ENCODE measurements at places on chromosomes 2 and 18. TPM values are rescaled to one million over a fixed set of nuclear protein-coding genes. Genes with fewer than 3 reads are reported as not detected.

DNA sequence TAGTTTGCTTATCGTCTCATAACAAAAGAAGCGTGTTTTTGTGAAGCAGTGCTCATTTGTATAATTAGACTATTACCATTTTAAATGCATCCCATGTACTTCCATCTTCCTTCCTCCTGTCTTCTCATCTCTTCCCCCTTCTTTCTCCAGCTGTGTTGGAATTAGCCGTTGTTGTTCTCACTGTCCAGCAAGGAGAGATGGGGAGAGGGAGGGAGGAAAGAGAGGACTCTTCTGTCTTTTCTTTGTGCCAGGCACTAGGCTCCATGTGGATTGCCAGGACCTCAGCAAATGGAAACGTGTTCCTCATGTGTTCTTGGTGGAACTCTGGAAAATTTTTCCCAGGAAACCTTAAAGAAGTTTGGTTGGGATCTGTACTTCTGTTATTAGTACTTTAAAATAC is 131.7 kb downstream of the PHLPP1 start:
- DNase-seq = no peak
- H3K4me1 ChIP-seq = no peaks in the 10 kb centered on the region
- H3K27me3 ChIP-seq = no peaks in the 10 kb centered on the region
- no peak overlapping the region for H3K27ac ChIP-seq
- no peaks in the 10 kb centered on the region for H3K36me3 ChIP-seq

GRCh38 chr2:2620604-2621003 is 289.5 kb upstream of the MYT1L start:
- H3K36me3 ChIP-seq = no peaks in the 10 kb centered on the region
- DNase-seq = no peak
- no peaks in the 10 kb centered on the region for H3K27me3 ChIP-seq
- no peak overlapping the region for H3K27ac ChIP-seq
- H3K4me3 ChIP-seq = no peak overlapping the region
- H3K4me1 ChIP-seq = no peaks in the 10 kb centered on the region

- H3K36me3 ChIP-seq = no peaks in the 10 kb centered on the region
- no peak overlapping the region for H3K27ac ChIP-seq
- no peak for DNase-seq
Measured at GRCh38 chr2:227411990-227412350, 24.2 kb upstream of the SCYGR1 start.

DNA sequence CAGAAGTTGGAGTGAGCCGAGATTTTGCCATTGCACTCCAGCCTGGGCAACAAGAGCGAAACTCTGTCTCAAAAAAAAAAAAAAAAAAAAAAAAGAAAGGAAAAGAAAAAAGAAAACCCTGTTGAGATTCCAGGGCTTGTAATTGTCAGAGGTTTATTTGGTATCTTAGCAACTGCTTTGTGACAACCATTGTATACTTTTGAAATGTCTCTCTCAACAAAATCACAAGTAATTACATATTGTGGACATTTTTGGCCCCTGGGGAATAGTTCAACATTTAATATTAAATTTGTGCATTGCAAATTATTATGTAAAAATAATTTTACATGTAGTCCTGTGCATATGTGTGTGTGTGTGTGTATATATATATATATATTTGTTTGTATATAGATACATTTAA is 270.8 kb downstream of the GALNT13 start:
- no peak overlapping the region for H3K27ac ChIP-seq
- H3K36me3 ChIP-seq = no peaks in the 10 kb centered on the region
- no peaks in the 10 kb centered on the region for H3K4me1 ChIP-seq
- no peak for DNase-seq

DNA sequence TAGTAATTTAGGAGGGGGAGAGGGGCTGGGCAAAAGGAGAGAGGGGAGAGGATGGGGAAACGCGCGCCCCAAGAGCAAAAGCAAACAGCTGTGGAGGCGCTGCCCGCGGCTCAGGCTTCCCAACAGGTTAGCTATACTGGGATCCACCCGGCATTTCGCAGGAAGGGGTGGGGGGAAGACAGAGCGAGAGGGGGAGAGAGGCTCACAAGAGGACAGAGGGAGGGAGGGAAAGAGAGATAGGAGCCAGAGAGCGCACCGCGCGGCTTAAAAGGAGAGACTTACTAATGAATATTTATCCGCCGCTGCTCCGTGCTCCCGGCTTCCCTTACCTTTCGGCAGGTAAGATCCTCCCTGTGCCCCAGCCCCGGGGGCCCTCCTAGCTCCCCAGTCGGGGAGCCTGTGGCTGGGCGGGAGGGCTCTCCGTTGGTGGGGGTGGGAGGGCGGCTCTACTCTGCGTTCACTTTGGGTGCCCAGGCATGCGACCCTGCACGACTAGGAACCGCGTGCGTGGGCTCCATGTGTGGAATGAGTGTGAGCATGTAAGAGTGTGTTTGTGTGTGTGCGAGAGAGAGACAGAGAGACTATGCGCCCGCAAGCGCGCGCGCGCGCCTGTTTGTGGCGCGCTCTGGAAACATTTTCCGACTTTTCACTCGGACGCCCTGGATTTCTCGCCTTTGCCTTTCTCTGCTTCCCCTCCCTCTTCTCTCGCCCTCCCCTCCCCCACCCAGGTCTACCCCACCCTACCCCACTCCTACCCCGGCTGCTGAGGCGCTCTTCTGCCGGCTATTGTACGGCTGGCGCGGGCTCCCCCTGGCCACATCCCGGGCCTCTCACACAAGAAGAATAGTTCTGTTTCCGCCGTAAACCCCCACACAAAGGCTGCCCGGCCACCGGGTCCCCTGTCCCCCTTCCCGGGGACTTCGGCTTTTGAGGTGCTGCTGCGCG is 7.2 kb upstream of the SIX3 start:
- DNase-seq = no peak
- H3K27ac ChIP-seq = no peak overlapping the region
- peaks cover 22% of the 10 kb centered on the region for H3K4me1 ChIP-seq
- H3K36me3 ChIP-seq = no peaks in the 10 kb centered on the region
- H3K27me3 ChIP-seq = peaks cover 98% of the 10 kb centered on the region

DNA sequence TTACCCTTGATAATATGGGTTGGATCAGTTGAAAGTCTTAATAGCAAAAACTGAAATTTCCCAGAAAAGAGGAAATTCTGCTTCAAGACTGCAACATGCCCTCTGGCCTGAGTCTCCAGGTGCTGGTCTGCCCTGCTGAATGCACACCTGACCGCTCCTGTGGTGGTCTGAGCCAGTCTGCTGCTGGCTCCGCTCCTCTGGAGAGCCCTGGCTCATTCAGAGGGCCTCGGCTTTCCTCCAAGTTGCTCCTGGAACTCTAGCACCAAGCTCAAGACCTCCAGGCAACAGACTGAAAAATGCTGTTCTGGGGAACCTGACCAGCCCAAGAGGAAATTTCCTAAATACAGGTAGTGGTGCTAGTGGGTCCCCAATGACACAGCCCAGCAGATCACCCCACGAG is 64.8 kb downstream of the DIPK1C start:
- no peaks in the 10 kb centered on the region for H3K4me1 ChIP-seq
- H3K36me3 ChIP-seq = no peaks in the 10 kb centered on the region
- DNase-seq = no peak

DNA sequence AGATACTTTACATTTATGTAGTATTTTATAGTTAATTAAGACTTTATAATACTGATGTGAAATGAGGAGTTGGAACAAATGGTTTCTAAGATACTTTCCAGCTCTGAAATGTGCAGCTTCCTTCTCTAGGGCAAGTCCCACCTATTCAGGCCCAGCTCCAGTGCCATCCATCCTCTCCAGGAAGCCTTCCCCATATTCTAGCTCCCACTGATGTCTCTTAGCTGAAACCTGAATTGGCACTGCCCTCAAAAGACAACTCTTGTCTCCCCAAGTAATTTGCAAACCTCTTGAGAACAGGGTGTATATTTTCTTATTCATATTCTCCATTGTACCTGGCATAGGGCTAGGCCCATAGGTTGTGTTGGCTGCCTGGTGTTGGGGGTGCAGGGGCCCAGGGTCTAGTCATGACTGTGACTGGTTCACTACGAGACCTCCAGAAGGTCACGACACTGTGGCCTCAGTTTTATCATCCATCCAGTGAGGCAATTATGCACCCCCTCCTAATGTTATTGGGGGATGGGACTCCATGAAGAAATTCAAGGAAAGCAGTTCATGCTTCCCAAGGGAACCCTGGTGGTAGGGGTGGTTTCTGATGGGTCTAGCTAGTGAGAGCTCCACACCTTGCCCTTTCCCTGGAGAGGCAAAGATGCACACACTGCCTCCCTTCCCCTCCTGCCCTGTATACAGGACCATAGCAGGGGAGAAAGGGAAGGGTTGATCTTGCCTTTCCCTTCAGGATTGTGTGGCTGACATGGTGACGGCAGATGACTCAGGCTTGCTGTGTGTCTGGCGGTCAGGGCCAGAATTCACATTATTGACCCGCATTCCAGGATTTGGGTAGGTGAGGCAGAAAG is 2.8 kb downstream of the WDR54 start:
- H3K36me3 ChIP-seq = no peaks in the 10 kb centered on the region
- no peak overlapping the region for H3K4me3 ChIP-seq
- no peaks in the 10 kb centered on the region for H3K27me3 ChIP-seq
- peak overlapping the region; percentile 7 for H3K27ac ChIP-seq
- no peaks in the 10 kb centered on the region for H3K4me1 ChIP-seq
- DNase-seq = no peak

DNA sequence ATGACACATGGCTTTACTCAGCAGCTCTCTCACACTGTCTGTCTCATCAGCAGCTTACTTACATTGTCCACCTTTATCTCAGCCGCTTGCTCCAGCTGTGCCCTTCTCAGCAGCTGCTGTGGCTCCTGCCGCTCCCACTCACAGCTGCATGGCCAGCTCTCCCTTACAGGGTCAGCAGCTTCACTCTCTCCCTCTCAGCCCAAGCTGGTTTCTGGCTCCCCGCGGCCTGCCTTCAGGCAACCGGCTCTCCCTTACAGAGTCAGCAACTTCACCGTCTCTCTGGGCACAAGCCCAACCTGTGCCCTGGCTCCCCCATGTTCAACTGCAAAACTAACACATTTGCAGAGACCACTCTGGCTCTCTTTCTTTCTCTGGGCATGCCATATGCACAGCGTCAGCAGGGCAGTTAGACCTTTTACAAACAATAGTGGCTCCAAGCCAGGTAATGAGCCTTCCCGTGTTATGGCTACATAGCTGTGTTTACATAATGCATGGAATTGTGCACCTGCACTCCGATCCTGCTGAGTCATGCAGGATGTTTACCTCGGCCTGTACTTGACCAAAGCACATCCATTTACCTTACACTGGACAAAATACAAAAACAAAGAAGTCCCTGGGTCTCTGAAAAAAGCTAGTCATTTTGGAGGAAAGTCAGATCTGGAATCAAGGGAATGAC is 167.3 kb downstream of the DOK6 start:
- no peaks in the 10 kb centered on the region for H3K4me1 ChIP-seq
- no peaks in the 10 kb centered on the region for H3K36me3 ChIP-seq
- no peak overlapping the region for H3K4me3 ChIP-seq
- H3K27ac ChIP-seq = no peak overlapping the region
- no peak for DNase-seq

GRCh38 chr2:233474308-233475160 is 92.0 kb downstream of the USP40 start:
- H3K4me3 ChIP-seq = no peak overlapping the region
- H3K27me3 ChIP-seq = no peaks in the 10 kb centered on the region
- H3K4me1 ChIP-seq = no peaks in the 10 kb centered on the region
- H3K27ac ChIP-seq = no peak overlapping the region
- DNase-seq = no peak

- no peak overlapping the region for H3K27ac ChIP-seq
- no peaks in the 10 kb centered on the region for H3K4me1 ChIP-seq
- no peaks in the 10 kb centered on the region for H3K36me3 ChIP-seq
- no peaks in the 10 kb centered on the region for H3K27me3 ChIP-seq
Measured at GRCh38 chr18:35513181-35513936, 15.6 kb upstream of the INO80C start.

GRCh38 chr2:20170704-20171250 is 54.2 kb downstream of the SDC1 start:
- H3K27me3 ChIP-seq = no peaks in the 10 kb centered on the region
- no peak overlapping the region for H3K4me3 ChIP-seq
- H3K36me3 ChIP-seq = no peaks in the 10 kb centered on the region
- no peaks in the 10 kb centered on the region for H3K4me1 ChIP-seq
- no peak for DNase-seq

GRCh38 chr2:225771701-225772100 is 372.2 kb downstream of the NYAP2 start:
- no peaks in the 10 kb centered on the region for H3K36me3 ChIP-seq
- H3K4me3 ChIP-seq = no peak overlapping the region
- H3K4me1 ChIP-seq = no peaks in the 10 kb centered on the region
- no peak overlapping the region for H3K27ac ChIP-seq
- H3K27me3 ChIP-seq = no peaks in the 10 kb centered on the region

GRCh38 chr2:14297340-14297739 is 335.2 kb upstream of the LRATD1 start:
- no peaks in the 10 kb centered on the region for H3K4me1 ChIP-seq
- no peak overlapping the region for H3K27ac ChIP-seq
- no peaks in the 10 kb centered on the region for H3K27me3 ChIP-seq

DNA sequence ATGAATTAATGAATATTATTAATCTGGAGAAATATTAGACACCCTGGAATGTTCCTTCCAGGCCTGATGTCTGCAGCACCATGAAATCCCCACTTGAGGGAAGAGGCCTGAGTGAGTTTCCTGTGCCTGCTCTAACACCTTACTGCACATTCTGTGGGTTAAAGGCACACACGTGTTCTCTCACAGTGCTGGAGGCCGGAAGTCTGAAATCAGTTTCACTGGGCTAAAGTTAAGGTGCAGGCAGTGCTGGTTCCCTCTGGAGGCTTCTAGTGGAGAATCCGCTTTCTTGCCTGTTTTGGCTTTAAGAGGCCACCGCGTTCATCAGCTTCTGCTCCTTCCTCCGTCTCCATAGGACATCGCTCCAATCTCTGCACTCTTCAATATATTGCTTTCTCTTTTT is 48.7 kb downstream of the ACKR3 start:
- H3K4me3 ChIP-seq = no peak overlapping the region
- no peak for DNase-seq
- no peaks in the 10 kb centered on the region for H3K27me3 ChIP-seq
- H3K4me1 ChIP-seq = no peaks in the 10 kb centered on the region
- no peak overlapping the region for H3K27ac ChIP-seq
- H3K36me3 ChIP-seq = no peaks in the 10 kb centered on the region

GRCh38 chr18:79483971-79484491 is 88.3 kb downstream of the NFATC1 start:
- no peaks in the 10 kb centered on the region for H3K27me3 ChIP-seq
- H3K27ac ChIP-seq = no peak overlapping the region
- no peak overlapping the region for H3K4me3 ChIP-seq
- DNase-seq = no peak
- H3K36me3 ChIP-seq = no peaks in the 10 kb centered on the region

- no peaks in the 10 kb centered on the region for H3K36me3 ChIP-seq
- no peak overlapping the region for H3K27ac ChIP-seq
Measured at GRCh38 chr2:150767991-150768746, 280.7 kb upstream of the RND3 start.

GPR45 gene
- not detected for total RNA-seq

PASK gene
- 4.3 TPM for total RNA-seq

RESP18 gene
- not detected for total RNA-seq

ABCB11 gene
- 0.66 TPM for total RNA-seq

OSBPL6 gene
- 1.8 TPM for total RNA-seq

LRATD1 gene
- total RNA-seq = 4.9 TPM

ACTG2 gene
- total RNA-seq = 54.6 TPM

DSC3 gene
- 54.3 TPM for total RNA-seq

L3MBTL4 gene
- total RNA-seq = 7.8 TPM

OTOF gene
- total RNA-seq = 0.33 TPM

DNAH6 gene
- 2.3 TPM for total RNA-seq

CYP27C1 gene
- total RNA-seq = 0.29 TPM
